ENCODE measurements at places on chromosomes 11 and 22.

- DNase-seq: no peak
Observed at GRCh38 chr11:10568486-10568941, at the start of gene LYVE1. Gene LYVE1 (minus strand): TSS chr11:10568665. CDS start chr11:10568532, 133 bp downstream.

- DNase-seq: no peak
Observed at GRCh38 chr22:29810216-29810615, 27.9 kb downstream of the ASCC2 start.

DNA sequence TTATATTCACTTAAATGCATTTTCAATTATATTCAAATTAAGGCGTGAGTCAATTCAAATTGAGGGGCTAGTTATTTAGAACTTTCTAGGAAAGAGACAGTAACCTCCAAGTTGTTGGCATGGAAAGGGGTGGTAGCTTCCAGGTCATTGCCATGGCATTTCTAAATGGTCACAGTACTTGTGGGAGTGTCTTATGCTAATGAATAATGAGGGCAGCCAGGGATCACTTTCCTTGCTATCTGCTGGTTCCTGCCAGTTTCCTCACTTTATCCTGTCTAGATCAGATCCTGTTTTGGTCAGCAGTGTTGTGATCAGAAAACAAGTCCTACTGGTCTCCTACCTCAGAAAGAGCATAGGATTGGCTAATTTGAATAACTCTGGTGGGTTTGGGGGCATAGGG, 21.8 kb upstream of the RNASEH2C start:
- DNase-seq: no peak

GRCh38 chr11:8650401-8650990, 32.0 kb downstream of the TRIM66 start:
- no peak for DNase-seq

DNA sequence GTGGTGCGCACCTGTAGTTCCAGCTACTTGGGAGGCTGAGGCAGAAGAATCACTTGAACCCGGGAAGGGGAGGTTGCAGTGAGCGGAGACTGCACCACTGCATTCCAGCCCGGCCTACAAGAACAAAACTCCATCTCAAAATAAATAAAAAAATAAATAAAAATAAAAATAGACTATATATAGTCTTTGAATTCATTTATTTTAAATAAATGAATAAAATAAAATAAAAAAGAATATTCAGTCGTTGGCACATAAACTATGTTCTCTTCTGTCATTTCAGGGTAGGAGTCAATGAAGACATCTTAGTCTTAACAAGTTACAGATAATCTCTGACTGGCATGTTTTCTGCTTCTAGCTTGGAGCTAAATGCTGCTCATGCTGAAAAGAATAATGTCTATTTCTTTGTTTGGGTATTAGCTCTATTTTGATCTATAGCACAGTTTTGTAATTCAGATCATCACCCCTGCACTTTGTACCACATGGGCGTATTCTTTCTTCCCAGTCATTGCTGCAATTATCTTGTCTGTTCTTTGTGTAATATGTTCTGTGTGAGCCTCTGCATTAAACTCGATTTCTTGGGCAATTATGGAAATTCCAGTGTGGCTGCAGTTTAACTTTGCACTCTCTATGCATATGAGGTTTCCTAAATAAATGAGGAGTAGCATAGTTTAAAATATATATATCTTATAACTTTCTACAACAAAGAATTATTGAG, 1.4 kb upstream of the MS4A14 start:
- DNase-seq: no peak

DNA sequence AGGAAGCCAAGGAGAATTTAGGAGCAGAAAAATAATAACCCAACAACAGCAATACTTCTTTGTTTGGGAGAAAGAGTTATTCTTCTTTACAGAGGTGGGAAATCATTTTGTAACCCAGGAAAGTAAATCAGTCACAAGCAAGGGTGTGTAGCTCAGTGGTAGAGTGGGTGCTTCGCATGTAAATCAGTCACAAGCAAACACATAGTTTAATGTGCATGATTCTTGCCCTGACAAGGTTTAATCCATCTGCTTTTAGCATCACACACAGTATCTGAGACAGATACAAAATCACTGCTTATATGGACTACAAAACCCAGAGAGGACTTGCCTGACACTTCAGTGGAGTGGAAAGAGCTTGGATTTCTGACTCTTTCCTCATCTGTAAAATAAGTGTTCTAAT, 82.0 kb downstream of the RELT start:
- no peak for DNase-seq

GRCh38 chr11:70169632-70170031, 33.5 kb upstream of the FADD start:
- no peak for DNase-seq

GRCh38 chr11:63916837-63917691, at the start of gene RCOR2:
Gene RCOR2 (minus strand): TSS chr11:63917164. CDS start chr11:63916456, 708 bp downstream.
- DNase-seq: peak; percentile 20

DNA sequence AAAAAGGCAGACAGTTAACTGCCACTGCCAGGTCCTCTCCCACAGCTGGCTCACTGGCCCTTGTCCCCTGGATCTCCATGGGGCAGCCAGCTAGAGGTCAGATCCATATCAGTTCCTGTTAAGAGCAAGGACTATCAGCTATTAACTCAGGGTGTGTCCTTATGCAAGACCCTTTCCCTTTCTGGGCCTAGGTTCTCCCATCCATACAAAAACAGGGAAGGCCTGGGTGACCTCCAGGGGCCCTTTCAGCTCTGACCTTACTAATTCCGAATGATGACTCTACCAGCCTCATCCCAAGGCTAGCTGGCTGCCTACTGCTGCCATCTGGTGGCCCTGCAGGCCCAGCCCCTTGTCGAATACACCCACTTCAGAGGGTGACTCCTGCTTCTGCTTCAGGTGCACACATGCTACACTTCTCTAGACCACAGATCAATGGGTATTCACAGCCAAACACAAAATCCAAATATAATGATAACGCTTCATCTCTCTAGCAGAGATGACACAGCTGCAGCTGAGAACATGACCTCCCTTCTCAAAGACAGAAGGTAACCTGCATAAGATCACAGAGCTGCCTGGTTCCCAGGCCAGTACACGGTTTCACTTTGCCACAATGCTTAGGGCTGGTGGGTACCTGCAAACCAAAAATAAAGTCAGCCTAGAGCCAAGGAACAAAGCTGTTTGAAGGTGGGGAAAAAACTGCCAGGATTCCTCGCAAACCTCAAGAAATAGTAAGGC, 34.1 kb downstream of the SERGEF start:
- DNase-seq: no peak

- DNase-seq: no peak
Observed at GRCh38 chr11:36394926-36395325, 98.8 kb downstream of the PRR5L start.

- no peak for DNase-seq
Observed at GRCh38 chr11:62217191-62217748, 8.8 kb downstream of the SCGB2A1 start.

GRCh38 chr11:76802151-76802550, 19.0 kb downstream of the TSKU start:
- DNase-seq: no peak

GRCh38 chr11:125253289-125253688, 88.7 kb downstream of the PKNOX2 start:
- DNase-seq: no peak

DNA sequence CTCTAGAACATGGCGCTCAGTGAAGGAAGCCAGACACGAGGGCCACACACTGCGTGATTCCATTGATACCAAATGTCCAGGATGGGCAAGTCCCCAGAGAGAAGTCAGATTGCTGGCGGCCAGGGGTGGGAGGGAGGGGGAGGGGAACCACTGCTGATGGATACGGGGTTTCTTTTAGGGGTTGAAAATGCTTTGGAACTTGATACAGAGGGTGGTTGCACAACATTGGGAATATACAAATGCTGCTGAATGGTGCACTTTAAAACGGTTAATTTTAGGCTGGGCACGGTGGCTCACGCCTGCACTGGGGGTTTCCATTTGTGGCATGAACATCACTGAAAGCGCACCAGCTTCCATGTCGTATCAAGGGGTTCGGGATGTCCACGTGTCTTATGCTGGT, 5.1 kb downstream of the TSPO start:
- no peak for DNase-seq

DNA sequence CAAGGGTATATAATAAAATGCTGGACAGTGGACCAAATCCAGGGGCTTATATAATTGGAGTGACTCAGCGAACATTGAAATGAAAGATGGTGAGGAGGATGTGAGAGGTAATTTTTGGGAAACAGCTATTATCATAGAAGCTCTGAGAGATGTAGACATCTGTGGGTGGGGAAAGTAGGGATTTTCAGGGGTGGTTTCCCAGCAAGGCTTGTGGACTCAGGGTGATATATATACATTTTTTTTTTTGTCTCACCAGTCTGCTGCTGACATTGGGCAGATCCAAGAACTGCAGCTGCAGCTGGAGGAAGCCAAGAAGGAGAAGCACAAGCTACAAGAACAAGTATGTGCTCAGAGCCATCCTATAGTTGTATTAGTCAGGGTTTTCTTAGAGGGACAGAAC, 208.1 kb downstream of the MYO18B start:
- DNase-seq: no peak

DNA sequence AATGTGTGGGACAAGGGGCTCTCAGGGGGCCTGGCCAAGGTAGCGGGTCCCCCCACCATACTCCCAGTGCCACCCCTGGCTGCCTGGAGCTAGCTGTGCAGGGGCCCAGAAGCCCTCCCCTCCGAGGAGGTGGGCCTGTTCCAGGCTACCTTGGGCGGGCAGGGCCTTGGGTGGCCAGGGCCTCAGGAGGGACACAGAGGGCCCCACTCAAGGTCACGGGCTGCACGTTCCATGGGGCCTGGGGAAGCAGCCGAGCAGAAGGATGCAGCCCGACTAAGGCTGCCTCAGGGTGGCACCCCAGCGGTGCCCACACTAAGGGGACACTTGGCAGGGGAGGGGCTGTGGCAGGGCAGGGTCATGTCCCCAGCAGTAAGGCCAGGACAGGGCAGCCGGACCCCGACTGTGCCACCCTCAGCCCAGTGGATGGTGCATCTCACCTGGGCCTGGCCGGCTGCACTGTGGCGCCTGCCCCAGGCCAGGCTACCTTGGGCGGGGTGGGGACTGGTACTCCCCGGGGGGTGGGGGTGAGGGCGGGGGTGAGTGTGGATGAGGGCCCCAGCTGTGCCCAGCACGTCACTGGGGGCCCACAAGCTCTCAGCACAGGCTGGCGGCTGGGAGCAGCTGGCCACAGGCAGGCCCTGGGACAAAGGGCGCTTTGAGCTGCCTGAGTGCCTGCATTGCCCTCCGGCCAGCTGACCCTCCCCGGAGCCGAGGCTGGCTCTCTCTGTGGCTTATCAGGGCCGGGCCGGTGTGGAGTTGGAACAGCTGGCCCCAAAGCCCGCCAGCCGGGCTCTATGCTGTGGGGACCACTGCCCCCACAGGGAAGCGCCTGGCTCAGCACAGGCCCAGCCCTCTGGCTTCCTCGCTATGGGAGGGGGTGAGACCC, 117.1 kb downstream of the KCNQ1 start:
- DNase-seq: no peak

DNA sequence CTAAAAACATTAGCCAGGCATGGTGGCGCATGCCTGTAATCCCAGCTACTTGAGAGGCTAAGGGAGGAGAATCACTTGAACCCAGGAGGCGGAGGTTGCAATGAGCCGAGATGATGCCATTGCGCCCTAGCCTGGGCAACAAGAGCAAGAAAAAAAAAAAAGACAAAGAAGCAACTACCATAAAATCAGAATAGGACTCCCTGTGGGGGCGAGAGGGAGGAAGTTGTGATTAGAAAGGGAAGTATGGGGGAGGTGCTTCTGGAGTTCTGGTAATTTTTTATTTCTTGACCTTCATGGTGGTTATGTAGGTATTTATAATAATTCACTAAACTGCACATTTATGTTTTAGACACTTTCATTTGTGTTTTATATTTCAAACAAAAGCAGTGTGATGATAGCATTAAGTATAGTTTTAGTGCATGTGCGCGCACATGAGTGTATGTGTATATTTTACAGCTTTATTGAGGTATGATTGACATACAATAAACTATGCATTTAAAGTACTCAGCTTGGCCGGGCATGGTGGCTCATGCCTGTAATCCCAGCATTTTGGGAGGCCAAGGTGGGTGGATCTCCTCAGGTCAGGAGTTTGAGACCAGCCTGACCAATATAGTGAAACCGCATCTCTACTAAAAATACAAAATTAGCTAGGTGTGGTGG, 43.5 kb downstream of the SIK2 start:
- DNase-seq: no peak

- DNase-seq: no peak
Observed at GRCh38 chr11:131923309-131923708, 552.9 kb downstream of the NTM start.

DNA sequence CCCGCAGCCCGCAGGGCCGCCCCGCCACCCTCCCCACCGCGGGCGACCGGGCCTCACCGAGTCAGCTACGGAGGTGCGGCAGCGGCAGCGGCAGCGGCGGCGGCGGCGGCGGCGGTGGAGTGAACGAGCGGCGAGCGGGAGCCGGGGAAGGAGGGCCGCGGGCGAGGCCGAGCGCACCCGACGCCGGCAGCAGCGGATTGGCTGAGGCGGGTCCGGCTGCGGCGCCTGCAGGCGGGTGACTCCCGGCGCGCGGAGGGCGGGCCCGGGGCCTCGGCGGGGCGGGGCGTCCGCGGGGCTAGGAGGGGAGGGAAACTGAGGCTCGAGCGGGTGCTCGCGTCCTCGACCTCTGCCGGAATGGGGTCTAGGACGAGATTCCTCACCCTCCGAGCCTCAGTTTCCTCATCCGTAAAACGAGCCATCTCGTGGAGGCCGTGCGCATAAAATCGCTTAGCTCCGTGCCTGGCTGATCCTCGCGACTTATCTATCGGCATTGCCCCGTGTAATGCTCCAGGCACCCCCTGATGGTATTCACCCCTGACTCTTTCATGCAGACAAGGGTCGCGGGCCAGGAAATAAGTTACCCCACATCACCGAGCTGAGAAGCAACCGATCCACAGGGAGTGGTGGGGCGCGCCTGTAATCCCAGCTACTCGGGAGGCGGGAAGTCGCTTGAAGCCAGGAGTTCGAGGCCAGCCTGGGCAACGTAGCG, at the start of gene CPT1A:
CPT1A (minus strand) TSS at position 199 of the 709 bp plus-strand sequence. CDS start 26,442 bp downstream, outside the sequence.
- peak; percentile 46 for DNase-seq

- DNase-seq: no peak
Observed at GRCh38 chr22:37188901-37189466, 937 bp upstream of the C1QTNF6 start.

DNA sequence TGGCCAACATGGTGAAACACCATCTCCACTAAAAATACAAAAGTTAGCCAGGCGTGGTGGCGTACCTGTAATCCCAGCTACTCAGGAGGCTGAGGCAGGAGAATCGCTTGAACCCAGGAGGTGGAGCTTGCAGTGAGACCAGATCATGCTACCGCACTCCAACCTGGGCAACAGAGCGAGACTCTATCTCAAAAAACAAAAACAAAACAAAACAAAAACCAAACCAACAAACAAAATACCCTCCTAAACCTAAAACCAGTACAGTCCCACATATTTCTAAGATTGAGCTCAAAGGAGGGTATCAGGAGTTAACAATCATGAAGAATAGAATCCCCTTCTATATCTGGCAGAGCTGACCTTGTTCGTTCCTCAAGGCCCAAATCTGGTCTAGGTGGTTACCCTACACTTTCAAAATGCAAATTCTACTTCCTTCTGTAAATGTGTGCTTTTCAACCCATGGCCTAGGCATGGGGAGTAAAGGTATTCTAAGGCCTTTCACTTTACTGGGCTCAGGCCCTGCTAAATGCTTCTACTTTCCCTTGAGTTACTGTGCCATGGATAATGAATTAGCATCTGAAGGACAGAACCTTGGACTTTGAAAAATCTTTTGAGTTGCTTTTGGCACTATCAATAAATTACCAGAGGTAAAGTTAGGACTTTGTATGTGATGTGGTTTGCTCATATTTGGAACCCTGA, 10.4 kb upstream of the PPP2R1B start:
- no peak for DNase-seq

- no peak for DNase-seq
Observed at GRCh38 chr11:66881927-66882452, 25.1 kb downstream of the LRFN4 start.

- no peak for DNase-seq
Observed at GRCh38 chr22:39364714-39365491, 15.1 kb downstream of the SYNGR1 start.
